ENCODE measurements at places on chromosomes 13 and 19. TPM values are rescaled to one million over a fixed set of nuclear protein-coding genes. Genes with fewer than 3 reads are reported as not detected.

GRCh38 chr19:6417713-6418561, 6.7 kb downstream of the KHSRP start:
- H3K4me1 ChIP-seq: peaks cover 10% of the 10 kb centered on the region
- no peak overlapping the region for H3K27ac ChIP-seq
- H3K4me3 ChIP-seq: no peak overlapping the region
- no peaks in the 10 kb centered on the region for H3K27me3 ChIP-seq
- DNase-seq: no peak

DNA sequence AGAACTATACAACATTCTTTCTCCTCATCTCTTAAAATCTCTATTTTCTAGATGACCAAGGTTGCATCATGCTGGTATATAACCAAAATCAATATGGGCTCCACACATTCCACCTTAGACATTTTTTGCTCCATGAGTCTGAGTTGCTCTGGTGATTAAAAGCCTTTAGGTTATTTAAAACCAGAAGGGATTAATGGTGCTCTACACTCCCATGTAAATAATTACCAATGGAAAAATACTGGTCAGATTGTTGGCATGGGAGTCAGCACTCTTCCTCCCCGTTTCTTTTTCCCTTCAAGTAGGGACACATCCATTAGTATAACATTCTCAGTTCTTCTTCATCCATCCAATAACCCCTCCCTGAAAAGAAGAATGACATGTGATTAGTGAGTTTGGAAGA, 747.7 kb downstream of the PCDH17 start:
- DNase-seq: no peak
- no peak overlapping the region for H3K27ac ChIP-seq
- H3K4me1 ChIP-seq: no peaks in the 10 kb centered on the region

GRCh38 chr13:22735011-22735995, 445.5 kb upstream of the SGCG start:
- no peaks in the 10 kb centered on the region for H3K36me3 ChIP-seq
- no peaks in the 10 kb centered on the region for H3K27me3 ChIP-seq
- H3K4me1 ChIP-seq: peaks cover 8% of the 10 kb centered on the region
- H3K27ac ChIP-seq: no peak overlapping the region
- no peak overlapping the region for H3K4me3 ChIP-seq

DNA sequence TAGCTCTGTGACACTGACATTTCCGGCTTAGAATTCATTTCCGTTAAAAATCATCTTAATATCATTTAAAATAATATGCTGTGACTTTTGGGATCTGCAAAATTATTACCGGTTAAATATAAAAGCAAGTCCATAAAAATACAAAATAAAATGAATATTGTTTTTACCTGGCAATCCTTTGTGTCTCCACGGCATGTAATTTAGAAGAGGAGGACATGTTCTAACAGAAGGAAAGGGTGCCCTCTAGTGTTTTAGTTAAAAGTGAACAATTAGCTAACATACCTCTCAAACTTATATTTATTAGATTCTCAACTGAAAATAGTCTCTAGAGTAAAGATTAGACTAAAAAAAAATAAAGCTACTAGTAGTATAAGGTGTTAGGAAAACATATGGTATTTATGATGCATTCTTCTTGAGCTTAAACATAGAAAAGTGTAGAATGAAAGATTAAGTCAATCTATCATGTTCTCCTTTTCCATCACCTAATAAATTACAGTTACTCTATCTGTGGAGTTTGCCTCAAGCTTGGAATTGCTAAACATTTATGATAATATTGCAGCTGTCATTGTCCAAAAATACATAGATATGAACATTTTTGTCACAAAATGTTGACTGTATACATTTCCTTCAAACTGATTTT, 676.7 kb upstream of the SPRY2 start:
- H3K36me3 ChIP-seq: no peaks in the 10 kb centered on the region
- no peak overlapping the region for H3K27ac ChIP-seq
- H3K27me3 ChIP-seq: no peaks in the 10 kb centered on the region

Gene VSTM1
- total RNA-seq: 3.6 TPM

Gene FGF14
- total RNA-seq: 3.4 TPM

Gene NKPD1
- total RNA-seq: not detected

Gene PLEKHJ1
- 64.6 TPM for total RNA-seq
